ENCODE measurements at places on chromosomes 12 and 14. TPM values are rescaled to one million over a fixed set of nuclear protein-coding genes. Genes with fewer than 3 reads are reported as not detected.
A peak's percentile ranks its signal among the peaks of the same experiment; 100 is the strongest.

The PYGL gene
- total RNA-seq, result 30.2 TPM

The DBX2 gene
- 0.13 TPM for total RNA-seq

The FGF23 gene
- not detected for total RNA-seq

The BORCS5 gene
- 10.5 TPM for total RNA-seq

- no peak for DNase-seq
Observed at GRCh38 chr12:68304626-68305025, 27.5 kb downstream of the MDM1 start.

- DNase-seq, result no peak
Observed at GRCh38 chr14:68644101-68644500, 148.8 kb downstream of the ZFP36L1 start.

DNA sequence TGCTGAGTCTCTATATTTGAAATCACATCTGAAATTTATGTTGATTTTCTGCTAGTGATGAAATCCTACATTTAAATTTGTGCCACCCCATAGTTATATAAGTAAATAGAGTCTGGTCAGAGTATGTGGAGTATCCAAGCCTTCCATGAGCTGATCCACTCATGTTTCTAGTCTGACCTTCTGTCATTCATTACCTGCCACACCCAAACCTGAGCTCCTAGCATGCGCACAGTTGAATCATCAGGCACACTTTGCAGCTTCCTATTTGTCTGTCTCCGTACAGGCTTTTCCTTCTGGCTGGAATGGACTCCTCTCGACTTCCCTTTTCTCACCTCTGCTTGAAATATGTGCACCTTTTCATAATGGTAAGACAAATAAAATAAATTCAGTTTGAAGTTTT, 45.3 kb upstream of the LRIG3 start:
- DNase-seq, result no peak

DNA sequence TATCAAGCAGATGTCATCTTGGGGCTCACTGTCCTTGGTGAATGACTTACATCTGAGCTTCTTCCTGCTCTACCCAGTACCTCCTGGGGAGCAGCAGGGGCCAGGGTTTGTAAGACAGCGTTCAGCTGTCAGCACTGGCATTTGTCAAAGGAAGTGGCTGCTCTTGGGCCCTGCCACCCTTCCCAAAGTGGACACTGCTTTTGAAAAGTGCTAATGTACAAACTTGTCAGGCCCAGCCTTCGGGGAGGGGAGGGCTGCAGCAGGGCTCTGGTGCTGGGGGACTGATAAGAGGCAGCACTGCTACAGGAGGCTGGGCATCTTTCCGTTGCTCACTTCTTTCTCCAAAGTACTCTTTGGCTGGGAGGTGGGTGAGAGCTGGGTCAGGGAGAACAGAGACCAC, 59.8 kb upstream of the RBM19 start:
- peak; percentile 35 for DNase-seq

- no peak for DNase-seq
Observed at GRCh38 chr14:23071921-23072539, 14.7 kb upstream of the CDH24 start.

DNA sequence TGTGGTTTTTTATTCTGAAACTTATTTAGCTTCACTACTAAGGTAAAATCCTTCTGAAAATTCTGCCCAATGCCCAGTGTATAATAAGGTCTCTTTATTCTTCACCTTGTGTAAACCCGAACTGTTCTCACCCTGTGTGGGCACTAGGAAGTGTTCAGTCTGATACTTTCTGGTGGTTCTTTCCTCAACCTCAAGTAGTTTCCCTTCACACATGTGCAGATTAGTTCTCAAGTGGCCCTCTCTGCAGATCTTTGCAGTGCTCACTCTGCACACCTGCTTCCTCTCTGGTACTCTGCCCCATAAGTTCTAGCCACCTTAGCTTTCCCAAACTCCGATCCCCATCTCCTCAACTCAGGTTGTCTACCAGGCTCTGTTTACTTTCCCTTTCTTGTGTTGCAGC, 61.6 kb downstream of the RAD51B start:
- DNase-seq, result no peak
